Fibroblast of lung (primary cell): ENCODE measurements at places on chromosomes 1 and 21. TPM values are rescaled to one million over a fixed set of nuclear protein-coding genes. Genes with fewer than 3 reads are reported as not detected.

The UTS2 gene
- not detected in 2 replicates for total RNA-seq

The PARS2 gene
- total RNA-seq: 4.4 and 5.4 TPM in 2 replicates

The SAMSN1 gene
- total RNA-seq: not detected in 2 replicates

The TEKT2 gene
- 0.26 and 0.50 TPM in 2 replicates for total RNA-seq

DNA sequence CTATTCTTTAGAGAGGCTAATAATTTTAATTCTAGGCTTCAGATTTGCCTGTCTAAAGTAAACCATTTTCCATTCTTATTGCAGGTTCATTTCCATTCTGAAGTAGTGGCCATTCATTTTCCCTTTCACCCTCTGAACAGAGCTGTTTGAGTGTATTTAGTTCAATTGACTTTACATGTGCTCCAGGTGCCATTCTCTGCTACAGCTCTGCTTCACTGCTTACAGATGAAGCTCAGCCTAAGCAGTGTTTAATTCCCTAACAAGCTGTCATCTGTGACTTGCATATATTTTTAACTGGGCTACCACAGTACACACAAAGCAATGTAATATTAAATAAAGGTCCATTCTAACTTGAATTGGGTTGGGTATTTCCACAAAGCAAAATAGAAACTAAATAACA lies 1031.6 kb downstream of the KCNT2 start:
- DNase-seq: no peak

DNA sequence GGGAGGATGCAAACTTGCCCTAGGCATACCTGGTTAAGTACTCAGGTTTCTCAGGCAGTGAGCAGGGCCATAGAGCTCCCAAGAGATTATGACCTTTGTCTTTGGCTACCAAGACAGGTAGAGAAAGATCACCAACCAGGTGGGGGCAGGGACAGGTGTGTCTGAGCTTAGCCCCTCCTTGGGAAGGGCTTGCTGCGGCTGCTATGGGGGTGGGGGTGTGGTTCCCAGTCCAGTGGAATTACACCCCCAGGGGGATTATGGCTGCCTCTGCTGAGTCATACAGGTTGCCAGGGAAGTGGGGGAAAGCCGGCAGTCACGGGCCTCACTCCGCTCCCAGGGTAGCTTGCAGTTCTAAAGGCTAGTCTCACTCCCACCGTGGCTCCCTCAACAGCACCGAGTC lies 65.2 kb upstream of the FAM163A start:
- no peak for DNase-seq

- DNase-seq: no peak
These were observed 39.6 kb upstream of the DPYD start for GRCh38 chr1:97960470-97960869.

DNA sequence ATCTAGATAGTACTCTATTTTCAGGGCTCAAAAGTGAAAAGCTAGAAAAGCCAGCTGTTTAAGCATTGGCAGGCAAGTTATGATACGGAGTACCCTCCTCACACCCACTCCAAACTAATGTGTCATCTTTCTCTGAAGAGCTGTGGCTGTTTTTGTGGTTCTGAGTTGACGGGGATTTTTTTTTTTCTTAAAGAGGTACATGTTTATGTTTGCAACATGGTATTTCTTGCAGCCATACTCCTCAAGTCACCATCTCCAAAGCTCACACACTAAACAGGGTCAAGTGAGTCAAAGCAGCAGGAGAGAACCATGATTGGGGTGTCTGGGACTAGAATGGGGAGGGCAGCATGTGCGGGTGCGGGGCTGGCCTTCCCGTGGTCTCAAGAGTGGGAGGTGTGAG lies 347.2 kb downstream of the DISC1 start:
- DNase-seq: no peak

- no peak for DNase-seq
These were observed 88.2 kb downstream of the ZSCAN20 start for GRCh38 chr1:33560680-33561079.

DNA sequence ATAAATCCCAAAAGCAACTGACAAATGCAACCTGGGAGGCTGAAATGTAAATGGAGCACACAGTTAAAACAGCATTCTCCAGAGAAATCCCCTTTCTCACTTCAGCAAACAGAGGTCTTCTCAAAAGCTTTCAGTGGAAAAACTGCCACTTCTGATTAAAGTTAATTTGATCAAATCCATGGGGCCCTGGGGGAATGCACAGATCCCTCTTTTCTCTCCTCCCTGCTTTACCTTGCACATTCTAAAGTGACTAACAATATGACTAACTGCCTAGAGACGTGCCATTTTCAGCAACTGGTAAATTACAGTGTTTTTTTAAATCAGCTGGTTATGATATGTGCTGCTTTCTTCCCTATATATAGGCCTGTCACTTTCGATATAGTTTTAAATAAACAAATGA lies 142.5 kb downstream of the RERE start:
- no peak for DNase-seq
